ENCODE measurements at places on chromosomes 4 and X.

DNA sequence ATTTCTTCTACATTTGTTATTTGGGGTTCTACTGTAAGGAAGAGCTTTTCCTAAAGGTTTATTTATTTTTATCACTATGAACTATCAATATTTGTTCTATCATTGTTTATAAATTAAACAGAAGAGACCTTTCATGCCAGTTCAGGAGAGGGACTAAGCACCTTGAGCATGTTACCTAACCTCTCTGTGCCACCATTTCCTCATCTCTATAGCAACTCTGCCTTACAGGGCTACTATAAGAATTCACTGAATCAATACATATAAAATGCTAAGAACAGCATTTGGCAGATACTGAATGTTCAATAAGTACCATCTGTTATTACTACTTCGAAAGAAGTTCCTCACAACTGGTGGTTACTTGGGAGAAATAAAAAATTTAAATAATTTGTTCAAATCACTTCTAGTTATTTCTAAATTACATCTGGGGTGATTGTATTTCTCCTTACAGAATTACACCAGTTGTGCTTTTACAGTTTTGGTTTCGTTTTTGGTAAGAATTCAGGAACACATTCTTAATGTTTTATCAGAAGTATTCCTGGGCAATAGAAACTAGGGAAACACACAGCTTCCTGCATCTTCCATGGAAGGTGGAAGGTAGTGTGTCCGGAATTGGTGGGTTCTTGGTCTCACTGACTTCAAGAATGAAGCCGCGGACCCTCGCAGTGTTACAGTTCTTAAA, 32.9 kb downstream of the EREG start:
- no peak for DNase-seq

DNA sequence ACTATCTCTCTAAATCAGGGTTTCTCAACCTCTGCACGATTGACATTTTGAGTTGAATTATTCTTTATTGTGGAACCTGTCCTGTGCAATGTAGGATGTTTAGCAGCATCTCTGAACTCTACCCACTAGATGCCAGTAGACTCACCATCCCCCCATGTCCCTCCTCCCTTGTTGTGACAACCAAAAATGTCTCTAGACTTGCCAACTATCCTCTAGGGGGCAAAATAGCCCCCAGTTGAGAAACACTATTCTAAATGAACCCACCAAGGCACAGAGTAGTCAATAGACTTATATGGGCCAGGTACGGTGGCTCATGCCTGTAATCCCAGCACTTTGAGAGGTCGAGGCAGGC, 49.1 kb upstream of the GAB1 start:
- DNase-seq = no peak

- peak; percentile 0 for DNase-seq
Observed at GRCh38 chrX:73478961-73479360, 32.1 kb downstream of the CDX4 start.

- DNase-seq = no peak
Observed at GRCh38 chr4:140857111-140857510, 100.9 kb upstream of the TBC1D9 start.

DNA sequence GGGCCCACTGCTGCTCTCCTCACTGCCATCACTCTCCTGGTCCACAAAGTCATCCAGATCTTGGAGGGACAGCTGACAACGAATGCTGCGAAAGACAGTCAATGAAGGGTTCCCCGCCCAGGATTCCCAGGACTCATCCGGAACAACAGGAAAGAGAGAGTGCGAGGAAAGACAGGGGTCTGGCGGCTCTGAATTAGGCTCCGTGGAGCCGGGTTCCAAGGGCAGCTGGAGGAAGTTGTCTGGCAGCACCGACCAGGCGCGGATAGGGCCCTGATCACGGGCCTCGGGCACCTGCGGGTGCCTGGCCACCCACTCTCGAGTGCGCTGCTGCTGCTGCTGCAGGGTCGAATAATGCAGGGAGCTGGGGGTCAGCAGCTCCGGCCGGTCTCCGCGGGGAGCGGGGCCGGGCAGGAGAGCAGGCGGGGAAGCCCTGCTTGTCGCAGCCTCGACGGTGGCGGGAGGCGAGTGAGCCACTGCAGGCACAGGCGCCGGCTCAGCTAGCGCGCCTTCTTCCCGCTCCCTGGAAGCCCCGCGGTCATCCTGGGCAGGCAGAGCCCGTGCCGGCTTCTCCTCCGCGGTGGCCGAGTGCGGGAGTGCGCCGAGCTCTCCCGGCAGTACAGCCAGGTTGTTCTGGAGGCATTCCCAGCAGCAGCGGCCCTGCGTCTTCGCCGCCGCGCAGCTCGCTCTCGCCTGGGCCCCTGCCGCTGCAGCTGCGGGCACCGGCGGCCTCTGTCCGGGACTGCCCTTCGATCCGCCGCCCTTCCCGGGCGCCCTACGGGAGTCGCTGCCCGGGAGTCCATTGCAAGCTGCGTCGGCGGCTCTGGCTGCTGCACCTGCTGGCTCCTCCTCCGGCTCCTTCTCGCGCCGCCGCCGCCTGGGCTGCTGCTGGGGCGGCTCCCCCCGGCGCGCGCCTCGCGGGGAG, 1.1 kb downstream of the SOWAHB start:
- DNase-seq = peak; percentile 4

GRCh38 chr4:1219566-1219950, 29.4 kb downstream of the CTBP1 start:
- DNase-seq = no peak

DNA sequence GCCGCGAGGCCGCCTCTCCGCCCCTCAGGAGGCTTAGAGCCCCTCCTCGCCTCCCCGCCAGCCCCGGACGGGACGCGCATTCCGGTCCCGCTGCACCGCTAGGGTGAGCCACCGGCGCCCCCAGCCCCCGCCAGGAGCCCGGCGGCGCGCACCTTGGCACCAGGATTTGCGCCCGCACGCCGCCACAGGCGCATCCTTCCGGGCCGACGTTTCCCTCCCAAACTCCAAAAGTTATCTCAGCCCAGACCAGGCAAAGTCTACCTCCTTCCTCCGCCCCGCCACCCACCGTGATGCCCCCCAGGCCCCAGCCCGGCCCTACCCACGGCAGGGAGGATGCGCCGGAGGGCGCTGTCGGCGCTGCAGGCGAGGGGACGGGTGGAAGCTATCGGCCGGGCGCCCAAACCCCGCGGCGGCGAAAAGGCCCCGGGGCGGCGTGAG, 538 bp downstream of the SCML2 start:
- DNase-seq = peak; percentile 6

GRCh38 chr4:86543560-86544309, 50.4 kb upstream of the PTPN13 start:
- no peak for DNase-seq

DNA sequence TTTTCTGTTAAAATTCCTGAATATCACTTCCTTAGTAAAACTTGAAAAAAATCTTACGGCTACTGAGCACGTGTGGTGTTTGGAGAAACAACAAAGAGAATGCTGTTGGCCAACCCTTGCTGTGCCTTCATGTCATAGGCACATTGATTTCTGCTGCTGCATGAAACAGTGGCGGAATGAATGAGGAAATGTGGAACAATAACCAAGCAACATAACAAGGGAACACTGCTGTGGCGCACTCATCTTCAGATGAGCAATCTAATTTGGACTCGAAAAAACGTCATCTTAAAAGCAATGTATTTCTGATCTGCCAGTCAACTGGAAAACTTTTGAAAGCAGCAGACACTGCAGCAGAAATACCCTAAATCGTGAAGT, 51.4 kb downstream of the PROM1 start:
- no peak for DNase-seq

- no peak for DNase-seq
Observed at GRCh38 chr4:23685471-23685870, 204.4 kb downstream of the PPARGC1A start.

- DNase-seq = no peak
Observed at GRCh38 chr4:56183344-56183959, 203.8 kb downstream of the AASDH start.

DNA sequence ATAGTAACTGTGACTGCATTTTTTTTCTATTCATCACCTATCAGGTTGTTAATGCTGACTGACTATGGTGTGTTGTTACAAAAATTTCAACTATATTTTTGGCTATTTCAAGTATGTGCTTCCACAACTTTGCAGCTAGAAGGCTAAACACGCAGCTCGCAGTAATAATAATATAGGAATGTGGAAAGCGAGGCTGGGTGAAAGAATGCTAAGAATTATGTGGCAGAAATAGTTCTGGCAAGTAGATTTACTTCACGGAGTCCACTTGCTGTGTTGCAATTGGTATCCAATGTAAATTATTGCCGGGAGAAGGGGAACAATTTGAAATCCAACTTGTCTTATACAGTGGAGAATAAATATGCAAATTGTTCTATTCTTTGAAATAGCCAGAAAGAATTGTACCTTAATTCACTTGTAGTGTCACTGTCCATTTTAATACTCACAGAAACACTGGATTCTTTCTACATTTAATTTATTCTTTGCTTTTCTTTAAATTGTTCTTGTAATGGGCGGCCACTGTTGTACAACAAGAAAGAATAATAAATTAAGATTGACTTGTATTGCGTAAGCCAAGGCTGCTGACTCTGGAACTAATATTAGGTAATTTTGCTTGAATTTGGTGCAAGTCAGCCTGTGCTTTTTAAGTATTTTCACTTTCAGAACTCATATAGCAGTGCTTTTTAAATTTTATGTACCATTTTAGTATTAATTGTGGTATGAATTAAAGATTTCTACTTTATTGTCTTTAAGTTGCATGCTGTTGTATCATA, 154.9 kb downstream of the FRMPD4 start:
- no peak for DNase-seq

DNA sequence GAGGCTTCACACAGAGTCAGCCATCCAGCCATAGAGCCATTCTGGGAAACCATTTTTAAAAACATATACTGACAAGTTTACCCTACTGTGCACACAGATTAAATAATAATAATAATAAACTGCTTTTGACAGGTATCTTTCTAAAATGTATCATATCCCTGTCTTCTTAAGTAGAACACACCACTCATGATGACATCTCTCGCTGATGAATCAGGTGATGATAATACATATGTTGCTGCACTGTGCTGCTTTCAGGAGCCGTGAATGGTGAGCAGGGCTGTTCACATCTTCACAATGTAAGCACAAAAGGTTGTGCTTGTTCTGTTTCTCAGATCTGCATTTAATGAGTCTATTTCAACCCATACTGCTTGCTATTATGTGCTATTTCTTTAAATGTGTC, 3.5 kb downstream of the MTNR1A start:
- no peak for DNase-seq

DNA sequence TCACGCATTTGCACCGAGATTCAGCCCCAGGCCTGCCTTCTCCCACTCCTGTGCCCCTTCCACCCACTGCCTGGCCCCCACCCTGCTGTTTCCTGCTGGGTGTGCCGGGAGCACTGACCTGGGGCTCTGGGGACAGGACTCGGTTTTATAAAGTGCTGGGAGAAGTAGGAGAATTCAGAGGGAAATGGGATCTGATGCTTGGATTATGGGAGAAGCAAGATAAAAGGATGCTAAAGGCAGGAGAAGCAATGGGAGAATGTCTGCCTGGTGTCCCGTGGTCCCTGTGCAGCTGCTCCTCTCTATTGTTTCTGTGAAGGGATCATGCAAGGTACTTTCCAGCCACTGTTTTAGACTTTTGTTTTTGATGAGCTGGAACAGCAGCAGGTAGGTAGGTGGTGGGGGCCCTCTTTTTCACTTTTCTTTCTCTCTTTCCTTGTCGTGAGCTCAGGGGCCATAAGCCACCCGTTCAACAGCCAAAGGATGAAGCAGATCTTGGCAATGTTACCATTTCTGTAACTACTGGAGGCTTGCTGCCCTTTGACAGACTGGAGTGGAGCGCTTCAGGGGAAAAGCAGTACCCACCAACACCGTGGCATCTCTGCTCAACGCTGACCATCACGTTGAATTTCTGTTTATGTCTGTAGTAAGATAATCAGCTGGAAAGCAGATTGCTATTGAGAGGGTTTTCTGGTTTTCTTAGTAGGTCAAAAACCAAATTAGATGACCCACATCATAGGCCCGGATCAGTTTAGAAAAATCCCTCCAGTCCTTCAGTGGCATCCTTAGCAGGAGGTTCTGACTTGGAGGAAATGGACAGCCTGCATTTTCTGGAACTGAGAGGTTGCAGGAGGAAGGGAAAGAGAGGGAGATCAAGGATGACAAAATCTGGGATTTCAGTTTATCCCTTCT, 63.8 kb upstream of the ENPP6 start:
- no peak for DNase-seq

GRCh38 chrX:40778861-40779575, 43.7 kb upstream of the MED14 start:
- DNase-seq = no peak

GRCh38 chr4:40897557-40898203, 147.9 kb downstream of the NSUN7 start:
- peak; percentile 73 for DNase-seq

DNA sequence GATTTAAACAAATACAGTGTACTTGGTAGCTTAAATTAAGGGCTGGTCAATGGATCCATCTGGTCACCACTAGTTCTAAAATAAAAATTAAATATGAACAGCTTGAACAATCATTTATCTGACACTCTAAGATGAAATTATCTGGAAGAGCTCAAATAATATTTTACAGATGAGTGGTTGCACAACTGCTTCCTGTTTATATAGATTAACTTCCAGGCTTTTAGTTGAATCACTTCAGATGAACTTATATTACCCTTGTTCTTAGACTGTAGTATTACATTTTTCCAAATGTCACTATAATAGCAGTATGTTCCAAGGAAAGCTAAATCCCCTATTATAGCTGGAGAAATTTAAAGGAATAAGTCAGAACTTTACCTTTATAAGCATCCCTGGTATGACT, 92.4 kb upstream of the SMIM10 start:
- DNase-seq = peak; percentile 1

- no peak for DNase-seq
Observed at GRCh38 chrX:23737413-23737812, 5.7 kb downstream of the ACOT9 start.

DNA sequence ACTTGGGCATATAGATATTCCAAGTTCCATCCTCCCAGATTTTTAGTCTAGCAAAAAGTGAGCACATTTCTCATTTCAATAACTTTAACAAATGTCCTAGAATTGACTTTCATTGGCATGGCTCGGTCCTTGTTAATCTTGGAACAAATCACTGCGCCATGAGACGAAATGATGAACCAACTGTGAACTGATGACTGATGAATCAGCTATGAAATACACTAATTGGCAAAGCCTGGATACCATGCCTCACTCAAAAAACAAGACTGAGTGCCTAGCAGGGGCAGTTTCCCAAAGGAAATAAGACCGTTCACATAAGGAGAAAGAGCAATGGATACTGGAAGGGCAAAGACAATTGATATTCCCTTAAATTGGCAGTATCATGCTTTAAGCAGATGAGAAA, 248.6 kb upstream of the VEGFC start:
- no peak for DNase-seq

GRCh38 chr4:121428721-121429120, 47.9 kb upstream of the QRFPR start:
- DNase-seq = no peak

DNA sequence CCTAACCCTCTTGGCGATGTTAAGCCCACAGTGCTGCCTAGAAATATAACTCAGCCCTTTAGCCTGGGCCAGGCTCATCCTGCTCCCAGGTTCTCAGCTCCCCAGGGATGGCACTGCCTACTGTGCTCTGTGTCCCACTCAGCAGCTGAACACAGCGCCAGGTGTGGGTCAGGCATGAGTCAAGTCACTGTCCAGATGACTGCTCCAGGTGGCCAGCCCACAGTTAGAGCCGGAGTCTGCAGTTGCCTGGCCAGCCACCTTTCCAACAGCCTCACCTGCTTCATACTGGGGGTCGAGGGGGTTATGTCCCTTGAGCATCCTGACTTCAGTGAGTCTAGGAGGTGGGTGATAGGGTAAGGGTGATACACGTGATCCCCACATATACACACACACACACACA, 48.4 kb downstream of the TBC1D14 start:
- DNase-seq = no peak

- no peak for DNase-seq
Observed at GRCh38 chr4:185127021-185127925, 15.8 kb upstream of the SLC25A4 start.
